ENCODE measurements at places on chromosomes 2 and 18.
A peak's percentile ranks its signal among the peaks of the same experiment; 100 is the strongest.

- DNase-seq = no peak
These were observed 84.0 kb downstream of the USP40 start for GRCh38 chr2:233482616-233483015.

DNA sequence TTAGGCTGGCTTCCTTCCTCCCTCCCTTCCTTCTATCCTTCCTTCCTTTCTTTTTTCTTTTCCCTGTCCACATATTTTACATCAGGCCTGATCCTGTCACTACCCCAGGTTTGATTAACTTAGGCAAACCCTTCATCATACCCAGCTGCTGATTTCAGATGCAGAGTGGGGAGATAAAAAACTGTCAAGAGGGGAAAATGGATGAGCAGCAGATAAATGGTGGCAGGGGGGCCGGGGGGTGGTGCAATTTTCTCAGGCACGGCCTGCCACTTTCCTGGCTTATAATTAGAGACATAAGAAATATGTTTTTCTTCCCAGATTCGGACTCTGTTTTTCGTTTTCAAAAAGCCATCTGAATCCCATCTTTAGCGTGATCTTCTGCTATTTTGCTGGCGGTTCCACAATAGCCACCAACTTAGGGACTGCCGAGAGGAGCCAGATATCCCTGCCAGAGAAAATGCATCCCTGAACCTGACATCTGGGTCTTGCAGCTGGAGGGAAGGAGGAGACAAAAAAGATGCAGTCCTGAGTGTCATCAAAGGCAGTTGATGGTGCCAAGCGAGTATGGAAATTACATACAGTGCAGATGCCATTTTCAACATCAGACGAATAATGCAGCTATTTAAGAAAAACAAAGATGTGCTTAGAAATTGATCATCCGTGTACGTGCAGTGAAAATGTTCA lies 49.9 kb downstream of the CXCR4 start:
- DNase-seq = no peak

DNA sequence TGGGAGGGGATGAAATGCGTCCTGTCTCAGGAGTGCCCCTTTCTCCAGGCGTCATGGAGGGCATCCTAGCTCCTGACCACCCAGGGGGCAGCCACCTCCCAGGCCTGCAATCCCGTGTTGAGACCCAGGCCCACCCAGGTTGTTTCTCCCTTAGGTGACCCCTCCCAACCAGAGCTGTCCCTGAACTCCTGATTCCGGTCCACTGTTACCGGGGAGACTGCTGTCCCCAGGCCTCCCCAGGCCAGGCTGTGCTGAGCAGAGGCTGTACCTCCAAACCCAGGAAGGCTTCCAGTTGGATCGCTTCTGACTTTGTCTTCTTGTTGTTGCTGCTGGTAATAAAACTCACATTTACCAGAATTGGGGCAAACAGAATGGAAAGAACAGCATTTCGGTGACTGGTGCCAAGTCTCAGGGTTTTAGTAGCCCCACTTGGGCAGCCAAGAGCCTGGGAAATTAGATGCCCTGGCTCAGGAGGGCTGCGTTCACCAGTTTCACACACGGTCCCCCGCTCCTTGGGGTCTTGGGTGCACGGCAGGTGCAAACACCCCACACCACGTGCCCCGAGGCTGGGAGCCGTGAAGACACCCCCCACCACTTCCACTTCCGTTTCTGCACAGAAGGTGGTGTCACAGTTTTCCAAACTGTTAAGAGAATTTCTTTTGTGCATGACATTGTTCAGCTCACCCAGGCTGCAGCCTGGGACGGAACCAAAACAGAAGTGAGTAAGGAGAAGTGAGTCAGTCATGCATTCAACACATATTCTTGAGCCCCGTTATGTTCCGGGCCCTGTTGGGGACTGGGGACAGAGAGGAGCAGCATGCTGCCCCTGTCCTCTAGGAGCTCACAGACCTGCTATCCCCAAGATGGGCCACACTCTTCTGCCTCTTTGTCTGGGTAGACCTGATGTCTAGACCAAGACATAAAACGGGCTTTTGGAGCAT lies 29.4 kb downstream of the ITM2C start:
- DNase-seq = no peak

DNA sequence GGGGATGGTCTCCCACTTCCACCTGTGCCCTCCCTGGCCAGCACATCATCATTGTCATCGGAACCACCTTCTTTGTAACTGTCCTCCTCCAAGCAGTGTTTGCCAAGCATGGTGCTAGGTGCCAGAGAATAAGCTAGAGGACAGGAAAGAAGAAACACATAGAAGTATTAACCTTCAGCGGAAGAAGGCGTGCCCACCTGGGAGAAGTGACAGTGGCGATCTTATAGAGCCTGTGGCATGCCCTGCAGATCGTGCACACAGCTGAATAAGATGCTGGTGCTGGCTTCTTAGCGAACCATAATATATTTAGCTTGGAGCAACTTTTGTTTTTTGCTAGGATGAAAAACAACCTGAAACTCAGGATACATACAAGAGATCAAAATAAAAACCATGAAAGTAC lies 148.0 kb downstream of the FAM210A start:
- no peak for DNase-seq

DNA sequence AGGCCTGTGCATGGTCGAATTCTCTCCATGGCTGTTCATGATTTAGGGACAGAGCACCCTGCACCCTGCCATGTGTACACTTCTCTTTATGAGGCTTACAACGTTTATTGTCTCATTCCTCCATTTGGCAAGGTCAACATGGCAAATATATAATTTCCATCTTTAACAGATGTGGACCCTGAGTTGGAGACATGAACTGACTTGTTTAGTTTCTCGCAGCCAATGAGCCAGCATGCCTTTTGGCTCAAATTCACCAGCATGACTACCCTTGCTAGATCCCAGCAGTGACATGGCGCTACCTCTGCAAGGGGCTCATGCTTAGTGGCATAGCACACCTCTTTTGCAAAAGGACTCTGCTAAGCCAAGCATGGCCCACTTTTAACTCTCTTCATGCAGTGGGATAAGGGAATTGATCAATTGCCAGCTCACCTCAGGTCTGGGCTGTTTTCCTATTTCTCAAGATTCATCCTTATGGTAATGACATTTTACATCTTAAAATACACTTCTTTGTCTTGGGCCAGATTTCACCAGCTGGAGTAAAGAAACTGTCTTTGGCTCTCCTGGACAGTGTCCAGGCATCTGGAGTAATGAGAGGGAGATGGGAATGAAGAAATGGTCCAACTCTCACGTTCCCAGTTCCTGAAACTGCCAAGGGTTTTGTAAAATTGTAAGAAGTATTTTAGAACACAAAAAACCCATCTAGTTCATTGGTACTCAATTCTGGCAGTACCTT lies 159.5 kb downstream of the SETBP1 start:
- no peak for DNase-seq

DNA sequence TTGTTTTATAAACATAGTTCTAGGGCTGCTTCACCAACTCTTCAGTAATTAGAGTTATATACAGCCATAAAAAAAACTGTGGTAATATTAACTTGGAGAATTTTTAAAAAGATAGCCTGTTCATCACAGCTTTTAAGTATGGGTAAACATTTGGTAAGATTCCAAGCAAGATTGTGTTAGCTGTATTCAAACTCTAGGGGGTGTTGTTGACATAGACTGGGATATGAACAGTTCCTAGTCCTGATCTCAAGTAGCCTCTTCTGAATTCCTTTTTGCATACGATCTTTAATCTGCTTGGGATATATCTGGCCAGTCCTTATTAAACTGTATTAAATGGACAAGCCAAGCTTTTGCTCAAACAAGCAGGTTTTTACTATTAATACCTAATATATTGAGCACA lies 13.4 kb downstream of the NOP58 start:
- no peak for DNase-seq

GRCh38 chr2:99200076-99200800 lies 19.3 kb downstream of the MRPL30 start:
- no peak for DNase-seq

GRCh38 chr2:150147889-150148683 lies 339.4 kb downstream of the RND3 start:
- no peak for DNase-seq

DNA sequence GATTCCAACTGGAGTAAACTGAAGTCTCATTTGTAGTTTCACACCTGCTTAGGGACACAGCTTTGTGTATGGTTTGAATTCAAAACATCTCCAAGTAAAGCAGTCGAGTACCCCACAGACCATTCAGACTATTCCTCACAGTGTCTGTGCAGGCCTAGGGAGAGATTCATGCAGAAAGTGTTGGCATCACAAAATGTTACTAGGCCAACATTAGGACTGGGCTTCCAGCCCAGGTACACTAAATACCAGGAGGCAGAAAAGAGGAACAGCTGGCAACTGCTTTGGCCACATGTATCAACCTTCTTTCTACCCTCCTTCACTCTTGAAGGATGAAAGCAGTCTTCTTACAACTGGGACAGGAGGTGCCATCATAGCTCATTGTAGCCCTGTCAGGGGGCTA lies 270.4 kb upstream of the TMEFF2 start:
- DNase-seq = no peak

DNA sequence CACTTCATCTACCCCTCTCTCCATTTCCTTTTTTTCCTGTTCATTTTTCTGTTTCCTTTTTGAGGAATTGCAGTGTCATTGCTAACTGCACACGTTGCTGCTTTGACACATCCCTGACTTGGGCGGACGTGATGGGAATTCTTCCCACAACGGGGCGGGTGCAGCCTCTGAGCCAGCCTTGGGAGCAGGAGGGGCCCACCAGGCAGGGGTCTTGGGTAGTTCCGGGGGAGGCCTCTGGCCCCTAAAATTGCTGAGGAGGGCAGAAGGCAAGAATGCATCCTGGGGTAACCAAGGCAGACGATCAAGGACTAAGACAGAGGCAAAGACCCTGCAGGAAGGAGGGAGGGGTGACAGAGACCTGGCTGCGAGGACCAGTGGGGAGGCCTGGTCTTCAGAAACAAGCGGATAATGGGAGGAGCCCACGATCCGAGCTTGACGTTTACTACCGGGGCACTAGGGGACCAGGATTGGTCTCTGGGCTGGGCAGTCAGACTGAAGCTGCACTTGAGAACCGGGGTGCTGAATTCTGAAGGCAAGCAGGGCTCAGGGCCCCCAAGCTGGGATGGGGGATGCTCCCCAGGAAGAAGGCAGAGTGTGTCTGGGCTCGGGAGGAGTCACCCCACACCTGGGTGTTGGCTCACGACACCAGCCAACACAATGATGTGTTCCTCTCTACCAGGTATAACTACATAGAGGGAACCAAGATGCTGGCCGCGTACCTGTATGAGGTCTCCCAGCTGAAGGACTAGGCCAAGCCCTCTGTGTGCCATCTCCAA lies 14.8 kb upstream of the CNDP1 start:
- no peak for DNase-seq

- DNase-seq = no peak
These were observed 138.6 kb upstream of the EPHA4 start for GRCh38 chr2:221710744-221711143.

- no peak for DNase-seq
These were observed 45.8 kb downstream of the GALNT13 start for GRCh38 chr2:153917570-153917969.

GRCh38 chr2:232979871-232980461 lies 33.1 kb downstream of the NGEF start:
- DNase-seq = no peak

DNA sequence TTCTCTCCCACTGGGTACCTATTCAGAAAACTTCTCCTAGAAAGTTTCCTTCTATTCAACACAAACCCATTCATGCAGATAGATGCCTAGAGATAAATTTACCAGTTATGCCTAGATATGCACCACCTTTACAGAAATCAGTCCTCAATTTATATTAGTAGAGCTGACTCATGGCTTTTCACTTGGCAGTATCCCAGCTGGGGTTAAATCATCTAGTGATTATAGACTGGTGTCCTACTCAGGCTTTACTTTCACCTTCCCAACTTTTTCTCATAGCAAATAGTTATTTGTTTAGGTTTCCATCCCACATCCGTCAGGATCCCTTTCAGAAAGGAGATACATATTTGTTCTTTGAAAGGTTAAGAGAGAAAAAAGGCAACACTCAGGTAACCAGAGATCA lies 124.5 kb downstream of the AQP4 start:
- DNase-seq = no peak

DNA sequence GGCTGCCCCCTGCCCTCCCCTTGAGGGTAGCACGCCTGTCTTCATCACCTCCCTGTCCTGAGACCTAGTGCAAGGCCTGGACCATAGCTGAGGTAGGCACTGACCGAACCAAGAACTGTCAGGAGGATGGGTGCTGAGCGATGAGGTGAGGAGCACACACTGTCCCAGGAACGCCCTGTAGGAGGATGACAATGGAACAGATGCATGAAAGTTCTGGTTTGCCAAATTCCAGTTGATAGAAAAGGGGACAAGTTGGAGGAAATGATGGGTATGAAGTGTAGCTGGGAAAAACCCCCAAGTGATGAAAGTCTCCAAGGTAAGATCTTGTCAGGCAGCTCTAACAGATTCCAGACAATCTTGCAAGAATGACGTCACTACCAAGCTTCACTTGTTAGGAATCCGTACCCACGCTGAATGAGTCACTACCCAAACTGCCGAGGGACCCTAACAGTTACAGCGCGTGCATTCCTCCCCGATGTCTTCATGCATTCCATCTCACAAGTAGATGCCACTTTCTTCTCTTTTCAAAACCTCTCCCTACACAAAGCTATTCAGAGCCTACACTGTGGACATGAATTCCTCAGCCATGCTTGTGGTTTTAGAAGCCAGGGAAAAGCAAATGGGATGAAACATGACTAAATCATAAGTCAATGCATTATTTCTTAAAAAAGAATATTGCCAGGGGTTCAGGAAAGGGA lies 27.6 kb downstream of the MRPL33 start:
- DNase-seq = no peak

GRCh38 chr18:54261894-54262293 lies 7.4 kb upstream of the POLI start:
- peak; percentile 53 for DNase-seq

DNA sequence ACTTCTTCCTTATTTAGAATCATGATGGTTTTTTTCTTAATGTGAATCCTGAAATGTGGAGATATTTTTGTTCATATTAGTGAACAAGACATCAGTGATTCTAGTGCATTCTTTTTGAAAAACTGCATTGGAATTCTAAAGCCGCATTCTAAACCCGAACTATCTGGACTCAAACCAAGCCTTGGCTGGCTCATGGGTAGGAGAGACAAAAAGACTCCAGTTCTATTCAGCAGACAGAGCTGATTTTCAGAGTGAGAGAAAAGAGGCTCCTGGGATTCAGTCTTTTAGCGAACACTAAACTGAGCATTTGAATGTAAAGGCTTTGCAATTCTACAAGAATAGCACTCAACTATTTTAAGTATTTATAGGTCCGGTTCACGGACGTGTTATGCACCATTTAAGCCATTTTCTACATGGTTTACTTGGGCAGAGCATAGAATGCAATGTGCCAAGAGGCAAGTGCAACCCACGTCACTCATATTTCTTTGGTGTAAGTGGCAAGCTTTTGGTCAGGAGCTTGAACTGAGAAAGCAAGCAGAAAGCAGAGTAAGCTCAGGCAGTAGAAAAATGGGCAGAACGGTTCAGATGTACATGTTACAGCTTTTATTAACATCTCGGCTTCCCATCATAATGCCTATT lies 227.3 kb upstream of the RAB12 start:
- DNase-seq = no peak

- DNase-seq = no peak
These were observed 1080.7 kb upstream of the CELF4 start for GRCh38 chr18:38646296-38646695.

- no peak for DNase-seq
These were observed 42.5 kb downstream of the GPC1 start for GRCh38 chr2:240477916-240478315.
